ENCODE measurements at places on chromosomes 13 and 19.

DNA sequence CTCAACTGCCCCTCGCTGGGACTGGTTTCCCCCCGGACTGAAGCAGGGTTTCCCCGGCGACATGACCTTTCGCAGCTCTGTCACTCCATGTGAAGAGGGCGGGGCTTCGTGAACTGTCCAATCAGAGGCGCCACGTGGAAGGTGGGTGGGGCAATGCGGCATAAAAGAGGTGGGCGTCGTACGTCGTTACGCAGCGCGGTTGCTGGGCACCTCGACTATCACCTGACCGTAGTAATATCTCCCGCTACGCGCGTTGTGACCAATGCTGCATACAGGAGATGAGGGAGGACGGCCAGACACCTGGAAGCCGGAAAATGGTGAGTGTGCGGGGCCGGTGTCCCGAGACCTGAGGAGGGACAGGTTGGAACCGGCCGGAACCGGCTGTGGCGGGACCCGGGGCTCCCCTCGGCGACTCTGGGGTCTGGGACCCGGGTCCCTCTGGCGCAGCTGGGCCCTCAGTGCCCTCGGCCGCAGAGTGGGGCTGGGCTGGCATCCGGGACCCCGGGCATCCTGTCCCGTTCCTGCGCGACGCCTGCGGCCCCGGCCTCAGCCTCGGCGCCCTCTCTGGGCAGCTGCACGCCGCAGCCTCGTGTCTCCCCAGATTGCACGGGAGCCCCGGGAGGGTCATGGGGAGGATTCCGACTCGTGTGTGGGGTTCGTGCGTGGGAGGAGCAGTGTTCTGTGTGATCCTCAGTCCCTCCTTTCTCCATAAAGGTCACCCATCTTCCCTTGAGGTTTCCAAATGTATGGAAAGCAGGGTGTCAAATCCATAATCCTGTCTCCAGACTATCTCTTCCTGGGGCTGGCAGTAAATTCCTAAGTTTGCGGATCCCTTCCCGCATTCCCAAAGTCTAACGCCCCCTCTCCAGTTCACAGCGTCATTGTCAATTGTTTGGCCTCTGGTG is 32.2 kb downstream of the ZNF136 start:
- no peak for DNase-seq

DNA sequence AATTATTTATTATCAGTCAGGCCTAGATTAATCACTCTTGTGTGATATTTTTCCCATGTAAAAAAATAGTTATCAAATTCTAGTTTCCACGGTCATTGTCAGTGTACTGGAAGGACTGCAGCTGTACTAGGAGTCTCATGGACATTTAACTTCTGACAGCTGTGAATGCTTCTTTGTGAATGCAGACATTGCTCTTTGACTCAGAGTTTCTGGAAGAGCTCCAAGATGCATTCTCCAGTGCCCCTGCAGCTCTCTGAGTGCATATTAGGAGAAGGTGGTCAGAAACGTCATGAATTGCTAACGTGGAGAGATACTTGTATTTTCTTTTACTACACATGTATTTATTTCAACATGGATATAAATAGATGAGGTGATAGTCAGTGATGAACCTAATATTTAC is 9.7 kb upstream of the SLITRK5 start:
- DNase-seq: no peak

- DNase-seq: no peak
These were observed 532.4 kb upstream of the NBEA start for GRCh38 chr13:34409496-34410182.

DNA sequence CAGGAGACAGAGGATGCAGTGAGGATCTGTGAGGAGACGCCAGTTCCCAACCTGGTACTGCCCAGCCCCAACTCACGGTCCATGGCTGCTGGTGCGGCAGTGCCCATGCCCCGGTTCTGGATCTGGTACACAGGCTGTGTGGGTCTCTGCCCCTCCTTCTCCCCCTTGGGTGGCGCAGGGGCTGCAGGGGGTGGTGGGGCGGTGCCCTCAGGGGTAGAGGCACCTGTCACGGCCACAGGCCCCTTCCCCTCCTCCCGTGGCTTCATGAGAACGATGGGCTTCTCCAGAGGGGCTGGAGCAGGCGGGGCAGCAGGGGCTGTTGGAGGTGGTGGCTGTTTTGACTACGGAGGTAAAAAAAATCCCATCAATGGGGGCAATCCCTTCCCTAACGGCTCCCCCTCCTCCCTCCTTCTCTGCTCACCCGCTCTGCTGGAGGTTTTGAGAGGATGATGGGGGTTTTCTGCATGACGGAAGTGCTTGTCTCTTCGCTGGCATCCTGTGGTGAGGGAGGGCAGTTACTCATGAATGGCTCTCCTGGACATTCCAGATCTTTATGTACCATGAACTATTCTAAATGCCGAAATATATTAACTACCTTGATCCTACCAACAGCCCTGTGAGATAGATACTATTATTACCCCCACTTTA is 7.1 kb downstream of the SMG9 start:
- DNase-seq: no peak
